NCI-H524 treated with DMSO at 0.1 percent for 48 hours (cell line): ENCODE measurements at places on chromosomes 6 and 20.
A peak's percentile ranks its signal among the peaks of the same experiment; 100 is the strongest.

- no peak for DNase-seq
These were observed 96.7 kb upstream of the OPRM1 start for GRCh38 chr6:153942361-153942760.

DNA sequence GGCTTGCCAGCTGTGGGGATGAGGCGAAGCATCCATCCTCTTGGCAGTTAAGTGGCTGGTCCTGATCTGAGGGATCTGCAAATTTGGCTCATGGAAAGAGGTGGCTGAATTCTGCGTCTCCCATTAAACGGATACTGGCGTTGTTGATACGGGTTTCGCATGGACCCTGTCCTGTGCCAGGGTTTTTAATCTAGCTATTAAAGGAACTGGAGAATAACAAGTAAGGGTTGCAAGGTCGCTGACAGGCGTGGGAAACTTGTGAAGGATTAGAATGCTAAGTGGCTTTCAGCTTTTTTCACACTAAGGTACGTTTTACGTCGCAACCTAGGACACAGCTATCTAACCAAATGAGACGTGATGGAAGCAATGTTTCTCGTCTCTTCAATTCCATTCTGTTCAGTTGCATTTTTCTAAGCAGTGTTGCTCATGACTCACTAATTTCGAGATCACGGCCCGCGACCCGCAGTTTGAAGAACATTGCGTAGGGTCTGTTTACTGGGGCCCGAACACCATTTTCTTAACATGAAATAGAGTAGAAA lies 852 bp downstream of the GMNN start:
- no peak for DNase-seq

GRCh38 chr20:5881703-5882102 lies 68.6 kb downstream of the TRMT6 start:
- no peak for DNase-seq

DNA sequence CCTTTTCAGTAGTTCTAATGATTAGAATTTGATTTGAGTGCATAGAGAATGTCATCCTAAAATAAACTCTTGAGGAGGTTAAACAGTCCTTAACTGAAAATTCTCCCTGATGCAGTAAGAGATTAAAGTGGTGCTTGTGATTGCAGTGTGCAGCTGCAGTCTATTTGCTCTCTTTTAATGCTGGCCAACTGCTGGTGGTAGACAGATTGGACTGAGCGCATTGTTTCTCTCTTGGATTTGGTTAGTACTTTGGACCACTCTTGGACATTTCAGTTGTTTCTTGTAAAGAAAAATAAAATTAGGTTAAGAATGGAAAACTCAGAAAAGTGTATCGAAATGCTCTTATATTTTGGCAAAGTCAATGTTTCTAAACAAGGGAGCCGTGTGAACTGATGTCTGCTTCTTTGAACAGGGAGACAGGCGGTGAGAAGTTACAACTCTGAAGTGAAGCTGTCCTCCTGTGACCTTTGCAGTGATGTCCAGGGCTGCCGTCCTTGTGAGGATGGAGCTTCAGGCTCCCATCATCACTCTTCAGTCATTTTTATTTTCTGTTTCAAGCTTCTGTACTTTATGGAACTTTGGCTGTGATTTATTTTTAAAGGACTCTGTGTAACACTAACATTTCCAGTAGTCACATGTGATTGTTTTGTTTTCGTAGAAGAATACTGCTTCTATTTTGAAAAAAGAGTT lies 127.2 kb downstream of the CD109 start:
- peak; percentile 10 for DNase-seq

GRCh38 chr6:29005183-29005885 lies at the start of gene ZNF311:
ZNF311 (minus strand) TSS chr6:29005315; CDS start chr6:29003954, 1,361 bp downstream.
- DNase-seq = peak; percentile 46

- no peak for DNase-seq
These were observed 23.7 kb downstream of the POM121L2 start for GRCh38 chr6:27288136-27289044.

DNA sequence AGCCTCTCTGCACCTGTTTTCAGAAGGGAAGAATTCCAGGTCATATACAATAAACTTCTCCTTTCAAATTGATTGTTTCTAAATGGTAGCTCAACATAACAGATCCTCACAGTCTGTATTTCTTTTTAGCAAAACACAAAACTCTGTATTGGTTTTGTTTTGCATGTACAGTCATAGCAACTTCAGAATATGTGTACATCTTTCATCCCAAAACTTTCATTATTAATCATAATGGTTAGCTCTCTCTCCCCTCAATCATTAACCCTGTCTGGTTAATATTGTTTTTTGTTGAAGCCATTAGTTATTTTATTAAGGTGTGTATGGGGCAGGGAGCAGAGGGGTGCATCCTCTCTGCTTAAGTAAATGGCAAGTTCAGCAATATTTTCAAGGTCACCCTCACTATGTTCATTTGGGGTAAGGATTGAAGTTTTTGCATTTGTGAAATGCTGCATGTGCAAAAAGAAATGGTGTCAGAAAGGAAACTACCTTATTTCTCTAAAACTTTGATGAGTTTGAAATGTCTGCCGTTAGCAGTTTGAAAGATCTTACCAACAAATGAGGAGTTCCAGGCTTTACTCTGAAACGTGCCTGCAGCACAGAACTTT lies 136.8 kb upstream of the BTBD3 start:
- no peak for DNase-seq

DNA sequence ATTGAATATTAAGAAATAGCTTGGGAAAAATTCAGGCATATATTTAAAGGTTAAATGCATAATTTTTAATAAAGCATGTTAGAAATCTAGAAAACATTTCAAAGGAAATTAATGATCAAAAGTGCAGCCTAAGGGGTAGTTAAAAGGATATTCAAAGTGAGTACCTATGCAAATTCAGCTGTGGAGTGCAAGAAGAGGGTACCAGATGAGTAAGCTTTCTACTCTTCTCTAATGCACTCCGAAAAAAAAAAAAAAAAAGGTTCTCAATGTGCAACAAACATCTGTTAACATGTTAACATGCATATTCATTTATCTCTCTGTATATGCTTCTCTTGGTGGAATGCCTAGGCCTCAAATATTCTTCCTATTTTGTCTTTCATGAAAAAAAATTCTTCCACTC lies 32.0 kb upstream of the KATNA1 start:
- peak; percentile 34 for DNase-seq

DNA sequence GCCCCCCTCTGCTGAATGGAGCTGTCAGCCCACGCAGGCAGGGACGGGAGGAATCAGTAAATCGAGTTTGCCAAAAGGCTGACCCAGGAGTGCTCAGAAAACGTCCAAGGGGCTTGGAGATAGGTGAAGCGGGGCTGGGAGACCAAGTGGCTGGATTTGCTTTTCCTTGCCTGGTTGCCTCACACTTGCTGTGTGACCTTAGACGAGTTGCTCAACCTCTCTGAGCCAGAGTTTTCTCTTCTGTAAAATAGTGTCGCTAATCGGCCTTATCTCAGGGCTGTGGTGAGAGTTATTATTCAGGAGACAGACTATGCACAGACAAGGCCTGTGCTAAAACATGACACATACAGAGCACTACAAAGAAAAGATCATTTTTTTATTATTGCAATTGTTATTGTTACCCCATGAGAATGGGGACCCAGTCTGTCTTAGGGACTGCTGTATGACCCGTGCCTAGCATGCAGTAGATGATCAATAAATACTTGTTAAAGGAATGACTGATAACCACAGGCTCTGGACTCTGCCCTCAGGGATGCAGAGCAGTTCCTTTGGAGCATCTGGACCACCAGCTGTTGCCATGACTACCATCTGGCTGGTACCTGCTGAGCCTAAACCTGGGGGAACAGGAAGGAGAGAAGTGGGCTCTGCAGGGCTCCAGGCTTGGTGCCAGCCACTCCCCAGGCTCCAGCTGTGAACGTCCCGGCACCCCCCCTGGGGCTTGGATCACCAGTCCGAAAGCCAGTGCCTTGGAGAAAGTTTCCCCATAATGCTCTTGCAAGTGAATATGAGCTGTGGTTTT lies 901 bp downstream of the KCNK15 start:
- DNase-seq = peak; percentile 85

- DNase-seq = no peak
These were observed 21.2 kb downstream of the RSPH3 start for GRCh38 chr6:158978757-158979156.

- DNase-seq = no peak
These were observed 27.1 kb downstream of the COL20A1 start for GRCh38 chr20:63320041-63320511.

DNA sequence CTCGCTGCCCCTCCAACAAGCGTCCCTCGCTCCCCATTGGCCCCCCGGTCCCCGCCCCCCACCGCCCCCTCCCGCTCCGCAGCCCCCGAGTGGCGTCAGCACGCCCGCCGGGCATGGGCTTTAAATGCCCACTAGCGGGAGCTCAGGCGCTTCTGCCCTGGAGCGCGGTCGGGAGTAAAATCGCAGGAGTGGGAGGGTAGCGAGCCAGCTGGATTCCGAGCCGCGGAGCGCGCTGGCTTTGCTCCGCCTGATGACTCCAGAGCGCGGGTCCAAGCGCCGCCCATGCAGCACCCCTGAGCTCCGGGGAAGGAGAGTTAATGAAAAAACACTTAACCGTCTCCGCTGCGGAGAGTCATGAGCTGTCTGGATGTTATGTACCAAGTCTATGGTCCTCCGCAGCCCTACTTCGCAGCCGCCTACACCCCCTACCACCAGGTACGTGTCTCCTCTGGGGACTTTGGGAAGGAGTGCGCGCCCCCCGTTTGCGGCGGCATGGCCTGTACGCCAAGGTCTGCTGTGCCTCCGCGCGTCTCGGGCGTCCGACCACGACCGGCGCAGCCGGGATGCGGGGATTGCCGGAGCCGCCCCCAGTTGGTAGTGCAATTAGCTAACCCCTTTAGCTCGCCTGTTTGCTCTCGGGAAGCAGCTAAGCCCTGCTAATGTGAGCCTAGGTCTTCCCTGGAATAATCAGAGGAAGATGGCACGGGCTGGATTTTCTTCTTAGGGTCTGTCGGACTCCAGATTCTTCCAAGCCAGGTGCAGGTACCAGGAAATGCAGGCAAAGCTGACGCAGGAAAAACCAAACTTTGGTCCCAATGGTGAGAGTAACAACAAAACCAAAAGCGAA lies at the start of gene VGLL2:
VGLL2 (plus strand) TSS at position 149 of the 847 bp plus-strand sequence; CDS start at position 355, 206 bp downstream.
- DNase-seq = peak; percentile 66

GRCh38 chr6:158894193-158894592 lies 75.0 kb upstream of the EZR start:
- no peak for DNase-seq

- DNase-seq = no peak
These were observed 94.2 kb downstream of the UTRN start for GRCh38 chr6:144379356-144379755.

- DNase-seq = no peak
These were observed 130.5 kb upstream of the MAN1A1 start for GRCh38 chr6:119479860-119480655.

DNA sequence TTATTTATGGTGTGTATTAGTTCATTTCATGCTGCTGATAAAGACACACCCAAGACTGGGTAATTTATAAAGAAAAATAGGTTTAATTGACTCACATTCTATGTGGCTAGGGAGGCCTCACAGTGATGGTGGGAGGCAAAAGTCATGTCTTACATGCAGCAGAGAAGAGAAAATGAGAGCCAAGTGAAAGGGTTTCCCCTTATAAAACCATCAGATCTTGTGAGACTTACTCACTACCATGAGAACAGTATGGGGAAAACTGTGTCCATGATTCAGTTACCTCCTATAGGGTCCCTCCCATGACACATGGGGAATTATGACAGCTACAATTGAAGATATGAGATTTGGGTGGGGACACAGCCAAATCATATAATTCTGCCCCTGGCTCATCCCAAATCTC lies 150.0 kb upstream of the AHI1 start:
- DNase-seq = no peak

- DNase-seq = no peak
These were observed 11.2 kb downstream of the NT5DC1 start for GRCh38 chr6:116111552-116112528.

GRCh38 chr20:17966432-17967310 lies 1.9 kb downstream of the SNX5 start:
- no peak for DNase-seq

- no peak for DNase-seq
These were observed 320.3 kb downstream of the BMP2 start for GRCh38 chr20:7087803-7088202.

DNA sequence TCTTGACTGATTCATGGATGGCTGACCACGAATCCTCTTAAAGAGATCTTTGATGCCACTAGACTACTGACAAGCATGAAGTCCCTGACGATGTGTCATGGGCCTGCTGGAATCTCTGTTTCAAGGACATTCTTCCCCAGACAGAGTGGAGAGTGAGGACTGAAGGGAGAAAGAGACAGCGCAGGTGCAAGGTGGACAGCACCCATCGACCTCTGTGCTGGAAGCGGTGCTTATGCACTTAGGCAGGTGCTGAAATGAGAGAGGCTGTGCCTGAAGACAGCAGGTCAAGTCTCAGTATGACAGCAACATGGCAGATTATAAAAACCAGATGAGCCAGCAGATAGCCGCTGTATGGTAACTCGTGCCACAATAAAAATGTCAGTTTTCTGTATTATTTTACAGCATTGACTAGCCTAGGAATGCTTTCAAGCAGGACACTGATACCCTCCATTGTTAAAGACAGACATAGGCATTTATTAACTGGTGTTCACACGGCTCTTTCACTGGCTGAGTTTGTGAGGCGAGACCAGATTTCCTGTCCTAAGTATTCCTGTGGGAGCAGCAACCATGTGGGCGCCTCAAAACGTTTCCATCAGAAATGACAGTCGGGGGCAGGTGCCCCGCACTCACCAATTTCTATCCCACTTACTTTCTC lies 47.5 kb downstream of the FOXC1 start:
- no peak for DNase-seq

DNA sequence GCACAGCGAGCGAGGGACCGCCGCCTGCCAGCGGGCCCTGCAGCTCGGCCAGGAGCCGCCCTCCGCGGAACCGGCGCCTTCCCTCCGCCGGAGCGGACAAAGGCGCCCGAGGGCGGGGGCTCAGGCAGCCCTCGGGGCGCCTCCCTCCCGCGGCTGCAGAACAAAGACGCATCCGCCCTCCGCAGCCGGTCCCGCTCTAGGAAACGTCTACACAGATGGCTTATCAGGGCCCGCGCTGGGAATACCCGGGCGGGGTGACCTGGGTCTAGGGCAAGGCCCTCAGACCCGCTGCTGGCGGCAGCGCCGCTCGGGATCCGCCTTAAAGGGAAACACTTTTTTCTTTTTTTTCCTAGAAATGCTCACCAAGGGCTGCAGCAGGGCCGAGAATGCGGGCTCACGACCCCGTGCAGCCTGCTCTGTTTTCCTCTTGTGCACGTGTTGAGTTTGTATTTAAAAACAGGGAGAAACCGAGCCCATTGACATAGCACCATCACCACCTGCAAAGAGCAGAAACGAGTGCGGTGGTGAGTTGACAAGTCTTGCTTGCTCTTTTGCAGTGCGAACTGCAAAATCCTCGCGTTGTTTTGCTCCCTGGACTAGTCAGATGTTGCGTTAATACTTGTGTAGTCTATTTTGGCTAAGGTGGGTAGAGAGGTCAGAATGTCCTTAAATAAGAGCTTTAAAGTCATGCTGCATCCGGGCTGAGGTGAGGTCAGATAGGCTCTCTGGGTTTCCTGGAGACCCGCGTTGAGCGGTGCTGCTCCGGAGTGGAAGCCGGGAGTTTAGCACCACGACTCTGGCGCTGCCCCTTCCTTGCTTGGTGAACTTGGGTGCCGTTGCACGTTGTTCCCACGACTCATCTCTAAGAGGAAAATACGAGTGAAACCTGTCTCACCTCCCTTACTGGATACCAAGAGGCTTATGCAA lies 1.1 kb upstream of the RPS6KA2 start:
- DNase-seq = no peak
